ENCODE measurements at places on chromosomes 1 and 21.
A peak's percentile ranks its signal among the peaks of the same experiment; 100 is the strongest.

DNA sequence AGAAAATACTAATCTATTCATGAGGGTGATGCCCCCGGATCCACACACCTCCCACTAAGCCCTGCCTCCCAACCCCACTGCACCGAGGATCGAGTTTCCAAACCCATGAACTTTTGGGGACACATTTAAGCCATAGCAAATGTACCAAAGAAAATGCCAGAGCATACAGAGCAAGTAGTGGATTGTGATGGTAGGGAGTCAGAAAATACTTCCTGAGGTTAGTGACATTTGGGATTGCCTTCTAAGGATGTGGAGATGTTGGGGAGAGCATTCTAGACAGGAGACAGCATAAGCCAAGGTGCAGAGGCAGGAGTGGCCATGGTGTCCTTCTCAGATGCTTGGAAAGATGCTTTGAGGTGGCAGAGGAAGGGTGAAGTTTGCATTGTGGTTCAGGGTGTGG lies 32.2 kb downstream of the ANGEL2 start:
- no peak for DNase-seq

GRCh38 chr1:118767971-118768370 lies 220.2 kb downstream of the TBX15 start:
- no peak for DNase-seq

GRCh38 chr1:206898089-206898914 lies 1.1 kb downstream of the IL24 start:
- no peak for DNase-seq

GRCh38 chr1:72435025-72435424 lies 152.7 kb upstream of the NEGR1 start:
- DNase-seq: no peak

DNA sequence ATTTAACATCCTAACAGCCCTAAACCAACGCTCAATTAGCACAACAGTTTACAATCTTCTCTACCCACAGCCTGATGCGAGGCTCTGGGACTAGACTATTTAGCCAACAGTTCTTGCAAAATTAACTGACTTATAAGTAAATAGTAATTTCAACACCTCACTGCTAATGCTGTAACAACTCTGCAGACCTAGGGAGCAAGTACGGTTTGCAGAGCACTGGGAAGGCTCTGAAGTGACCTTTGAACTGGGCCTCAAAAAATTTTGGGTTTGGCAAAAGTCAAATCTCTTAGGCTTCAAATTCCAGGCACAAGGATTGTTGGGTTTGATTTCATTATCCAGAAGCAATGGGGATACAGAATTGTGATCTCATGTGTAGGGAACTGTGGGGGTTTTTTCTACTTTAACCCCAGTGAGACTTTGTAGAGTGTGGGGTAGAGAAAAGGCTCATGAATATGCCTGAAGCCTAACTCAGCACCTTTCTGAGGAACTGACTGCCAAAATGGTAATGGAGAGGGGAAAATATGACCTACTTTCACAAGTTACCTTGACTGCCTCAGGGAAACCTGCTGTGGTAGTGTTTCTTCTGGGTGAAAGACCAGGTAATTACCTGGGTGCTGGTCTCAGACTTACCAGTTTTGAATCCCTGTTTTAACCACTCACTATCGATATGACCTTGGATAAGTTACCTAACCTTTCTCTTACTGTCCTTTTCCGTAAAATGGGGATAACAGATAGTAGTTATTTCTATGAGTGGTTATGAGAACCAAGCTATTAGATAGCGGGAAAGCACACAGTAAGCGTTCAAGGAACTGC lies 889 bp upstream of the TXLNA start:
- DNase-seq: no peak

- no peak for DNase-seq
Observed at GRCh38 chr1:215064327-215064726, 18.2 kb upstream of the KCNK2 start.

DNA sequence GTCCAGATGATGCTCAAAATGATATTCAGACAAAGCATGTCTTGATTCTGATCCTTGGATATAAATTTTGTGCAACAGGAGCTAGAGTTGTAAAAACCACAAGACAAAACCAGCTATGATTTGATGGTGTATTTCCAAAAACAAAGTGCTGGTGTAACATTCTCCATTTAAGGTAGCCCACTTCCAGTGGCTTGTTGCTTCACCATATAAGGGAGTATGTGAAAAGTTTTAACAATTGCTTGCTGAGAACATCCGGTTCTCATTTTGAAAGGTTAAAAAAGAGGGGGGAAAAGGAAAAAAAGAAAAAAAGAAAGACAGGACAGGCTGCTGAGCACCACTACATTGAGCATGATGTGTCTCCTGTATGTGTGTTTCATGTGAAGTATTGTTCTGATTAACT lies 123.6 kb downstream of the MACF1 start:
- no peak for DNase-seq

DNA sequence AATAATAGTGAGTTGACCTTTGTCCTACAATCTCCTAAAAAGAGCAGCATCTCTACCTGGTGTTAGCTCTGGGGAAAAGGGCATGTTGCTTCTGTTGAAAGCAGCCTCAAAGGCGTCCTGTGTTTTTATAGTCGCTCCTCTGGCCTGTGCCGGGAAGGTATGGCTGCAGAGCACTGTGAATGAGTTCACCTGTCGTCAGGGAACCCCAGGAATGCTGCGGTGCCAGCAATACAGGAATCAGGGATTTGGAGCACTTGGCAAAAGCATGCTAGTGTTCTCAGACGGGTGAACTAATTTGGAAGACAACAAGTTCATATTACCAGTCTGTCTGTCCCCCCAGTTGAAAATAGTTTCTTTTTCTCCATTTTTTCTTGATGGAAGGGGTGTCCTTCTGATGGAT lies 60.3 kb upstream of the PGD start:
- no peak for DNase-seq

GRCh38 chr1:1539310-1540089 lies 924 bp downstream of the TMEM240 start:
- no peak for DNase-seq

DNA sequence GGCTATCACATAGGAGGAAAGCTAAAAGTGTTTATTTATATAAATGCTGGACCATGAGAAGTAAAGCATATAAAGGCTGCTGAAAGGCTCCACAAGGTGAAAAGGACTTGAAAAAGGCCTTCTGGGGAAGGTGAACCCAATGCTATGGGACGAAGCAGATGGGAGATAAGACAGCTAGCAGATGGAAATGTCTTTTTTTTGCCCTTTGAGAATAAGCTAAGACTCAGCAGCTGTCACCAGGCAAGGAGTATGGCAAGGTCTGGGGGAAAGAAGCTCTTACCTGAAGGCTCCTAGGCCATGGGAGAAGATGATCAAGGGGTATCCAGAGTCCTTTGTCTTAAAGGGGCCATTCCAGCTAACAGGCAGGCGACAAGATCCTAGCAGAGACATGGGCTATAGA lies 9.9 kb downstream of the PAFAH2 start:
- no peak for DNase-seq

- no peak for DNase-seq
Observed at GRCh38 chr1:168343566-168343965, 62.9 kb downstream of the TBX19 start.

GRCh38 chr21:44436111-44436611 lies 19.1 kb upstream of the LRRC3 start:
- no peak for DNase-seq

DNA sequence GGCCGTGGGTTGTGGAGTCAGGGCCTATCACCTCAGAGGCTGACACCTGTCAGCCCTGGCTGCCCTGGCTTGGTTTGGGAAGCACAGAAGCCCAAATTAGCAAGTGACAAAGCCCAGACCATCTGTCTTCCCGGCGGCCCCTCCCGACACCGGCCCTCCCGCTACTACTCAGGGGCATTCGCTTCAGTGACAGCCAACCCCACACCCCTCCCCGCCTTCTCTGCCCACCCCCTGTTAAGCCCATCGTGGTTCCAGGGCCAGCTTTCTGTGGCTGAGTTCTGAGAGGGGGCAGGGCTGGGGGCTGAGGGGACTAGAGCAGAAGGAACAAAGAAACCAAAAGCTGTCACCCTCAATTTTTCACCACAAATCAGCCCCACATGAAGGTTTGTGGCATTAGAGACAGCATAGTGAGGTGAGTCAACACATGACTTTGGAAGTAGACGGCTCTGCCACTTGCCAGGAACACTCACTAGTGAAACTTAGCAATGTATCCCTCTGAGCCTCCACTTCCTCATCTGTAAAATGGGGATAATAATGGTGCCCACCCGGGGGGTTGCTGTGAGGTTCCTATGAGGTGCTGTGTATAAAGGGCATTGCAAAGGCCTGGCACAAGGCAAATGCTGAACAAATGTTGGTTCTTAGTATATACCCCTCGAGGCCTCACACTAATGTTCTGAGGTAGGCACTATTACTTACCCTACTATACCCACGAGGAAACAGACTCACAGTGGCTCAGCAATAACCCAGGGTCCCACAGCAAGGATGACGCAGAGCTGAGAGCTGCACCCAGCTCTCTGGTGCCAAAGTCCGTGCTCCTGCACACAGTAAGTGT lies 5.2 kb upstream of the TNNI1 start:
- DNase-seq: no peak

DNA sequence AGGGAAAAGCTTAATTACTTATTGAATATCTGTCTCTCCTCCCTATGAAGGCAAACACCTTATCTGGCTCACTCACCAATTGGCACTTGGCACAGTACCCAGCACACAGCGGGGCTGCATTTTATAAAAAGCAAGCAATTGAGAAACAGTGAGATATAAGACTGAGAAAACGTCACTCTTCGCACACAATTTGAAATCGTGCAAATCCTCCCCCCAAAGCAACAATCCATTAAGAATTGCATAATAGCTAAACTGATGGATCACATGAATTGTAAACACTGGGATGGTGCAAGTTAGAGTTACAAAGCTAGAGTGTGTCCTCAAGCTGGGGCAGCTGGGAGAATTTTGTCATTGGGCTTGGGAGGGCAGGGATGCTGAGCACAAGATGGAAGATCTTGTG lies 27.1 kb downstream of the PRDX6 start:
- DNase-seq: no peak

DNA sequence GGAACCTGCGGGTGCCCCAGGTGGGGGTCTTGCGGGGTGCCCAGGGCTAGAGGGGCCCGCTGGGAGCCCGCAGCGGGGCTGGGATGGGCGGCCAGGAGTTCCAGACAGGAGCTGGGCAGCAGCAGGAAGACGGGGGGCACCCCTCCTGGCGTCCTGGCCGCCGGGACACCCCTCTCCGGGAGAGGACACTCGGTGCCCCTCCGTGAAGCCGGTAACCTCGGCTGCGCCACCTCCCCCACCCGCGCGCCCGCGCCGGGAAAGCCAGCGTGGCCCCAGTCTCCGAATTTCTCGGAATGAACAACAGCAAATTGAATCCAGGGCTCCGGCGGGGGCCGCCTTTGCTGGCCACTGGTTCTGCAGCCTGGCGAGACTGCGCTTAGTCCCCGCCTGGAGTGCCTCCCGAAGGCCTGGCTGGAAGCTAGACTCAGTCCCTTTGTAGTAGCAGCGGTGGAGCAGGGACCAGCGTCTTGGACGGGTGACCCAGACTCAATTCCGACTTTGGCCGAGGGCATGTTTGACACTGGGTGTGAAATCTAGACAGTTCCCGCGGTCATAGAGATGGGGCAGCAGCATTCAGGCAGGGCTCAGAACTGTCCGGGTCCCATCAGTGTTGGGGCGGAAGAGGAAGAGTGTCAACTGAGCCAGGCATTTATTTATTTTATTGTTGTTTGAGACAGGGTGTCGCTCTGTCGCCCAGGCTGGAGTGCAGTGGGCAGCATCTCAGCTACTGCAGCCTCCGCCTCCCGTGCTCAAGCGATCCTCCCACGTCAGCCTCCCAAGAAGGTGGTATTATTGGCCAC lies 773 bp downstream of the IFNGR2 start:
- peak; percentile 19 for DNase-seq

DNA sequence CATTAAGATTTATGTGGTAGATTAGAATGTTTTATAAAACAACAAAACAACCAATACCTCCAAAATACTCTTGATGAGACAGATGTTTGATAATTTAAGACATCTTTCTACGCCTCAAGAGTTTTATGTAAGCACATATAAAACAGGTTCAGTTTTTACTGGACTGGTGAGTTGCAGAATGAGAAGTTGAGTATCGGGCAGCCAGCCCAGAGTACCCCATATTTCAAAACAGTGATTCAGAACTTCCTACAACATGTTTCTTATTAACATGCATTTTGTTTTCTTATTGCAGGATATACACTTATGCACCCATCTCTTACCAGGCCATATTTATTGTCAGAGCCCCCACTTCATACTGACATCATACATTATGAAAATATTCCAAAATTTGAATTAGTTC lies 91.4 kb upstream of the RAVER2 start:
- DNase-seq: no peak

GRCh38 chr1:1482856-1483255 lies 11.3 kb downstream of the ATAD3B start:
- DNase-seq: no peak

- DNase-seq: no peak
Observed at GRCh38 chr1:218492874-218493273, 147.7 kb downstream of the TGFB2 start.

DNA sequence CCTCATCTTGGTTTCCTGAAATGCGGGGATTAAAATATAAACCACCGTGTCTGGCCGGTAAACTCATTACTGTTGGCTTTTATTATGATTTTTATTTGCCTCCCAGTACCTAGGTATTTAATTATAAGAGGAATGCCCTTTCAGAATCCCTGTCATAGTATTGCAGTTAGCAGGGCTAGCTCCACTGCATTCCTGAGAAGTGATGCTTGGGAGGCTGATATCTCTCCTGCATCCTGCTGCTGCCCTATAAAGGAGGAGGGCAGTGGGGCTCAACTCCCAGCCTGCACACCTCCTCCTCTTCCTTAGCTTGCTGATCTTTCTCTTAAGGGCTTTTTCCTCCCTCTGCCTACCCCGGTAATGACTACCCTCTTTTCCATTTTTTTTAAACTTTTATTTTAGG lies 19.9 kb upstream of the DISC1 start:
- no peak for DNase-seq

DNA sequence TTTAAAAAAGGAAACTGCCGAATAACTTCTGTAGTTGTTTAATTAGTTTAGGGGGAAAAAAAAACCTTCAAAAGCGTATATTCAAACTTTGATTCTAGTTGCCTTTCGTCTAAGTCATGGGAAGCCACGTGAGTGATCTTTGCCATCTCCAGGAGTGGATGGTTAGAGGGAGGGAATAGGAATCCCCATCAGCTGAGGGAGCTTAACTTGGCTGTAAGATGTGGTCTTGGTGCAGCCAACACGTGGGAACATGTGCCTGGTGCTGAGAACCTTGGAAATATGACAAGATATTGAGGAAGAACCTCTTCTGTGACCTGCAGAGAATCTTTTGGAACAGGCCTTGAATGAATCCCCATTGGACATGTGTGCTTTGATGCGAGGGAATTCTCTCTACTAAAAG lies 1.7 kb downstream of the BACE2 start:
- DNase-seq: no peak

DNA sequence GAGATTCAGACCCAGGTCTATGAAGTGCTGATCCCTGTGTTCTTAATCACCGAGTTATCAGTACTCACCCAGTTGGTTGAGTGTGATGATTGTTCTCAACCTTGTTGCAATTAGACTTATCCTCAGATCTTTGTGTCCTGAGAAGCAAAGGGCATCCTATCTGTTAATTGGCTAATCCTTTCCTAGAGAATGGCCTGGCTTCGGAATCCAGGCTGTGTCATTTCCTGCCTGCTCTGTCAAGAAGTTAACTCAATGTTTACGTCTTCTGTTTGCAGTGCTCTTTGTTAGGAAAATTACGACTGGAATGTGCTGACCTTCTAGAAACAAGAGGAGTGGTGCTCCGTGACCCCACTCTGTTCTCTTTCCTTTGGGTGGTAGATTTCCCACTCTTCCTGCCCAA lies 14.7 kb downstream of the GAS5 start:
- no peak for DNase-seq

- no peak for DNase-seq
Observed at GRCh38 chr1:10594595-10595223, 120.0 kb downstream of the PEX14 start.

- no peak for DNase-seq
Observed at GRCh38 chr1:91383456-91383855, 21.2 kb downstream of the HFM1 start.

All from stimulated activated CD4-positive, alpha-beta T cell treated with anti-CD3 and anti-CD28 coated beads, Interleukin-2, amount 100 ng/mL, for 4 hours (primary cell).